ENCODE measurements at places on chromosomes 6 and 20.
A peak's percentile ranks its signal among the peaks of the same experiment; 100 is the strongest.

- no peak for DNase-seq
These were observed 20.7 kb downstream of the GATA5 start for GRCh38 chr20:62454904-62455636.

DNA sequence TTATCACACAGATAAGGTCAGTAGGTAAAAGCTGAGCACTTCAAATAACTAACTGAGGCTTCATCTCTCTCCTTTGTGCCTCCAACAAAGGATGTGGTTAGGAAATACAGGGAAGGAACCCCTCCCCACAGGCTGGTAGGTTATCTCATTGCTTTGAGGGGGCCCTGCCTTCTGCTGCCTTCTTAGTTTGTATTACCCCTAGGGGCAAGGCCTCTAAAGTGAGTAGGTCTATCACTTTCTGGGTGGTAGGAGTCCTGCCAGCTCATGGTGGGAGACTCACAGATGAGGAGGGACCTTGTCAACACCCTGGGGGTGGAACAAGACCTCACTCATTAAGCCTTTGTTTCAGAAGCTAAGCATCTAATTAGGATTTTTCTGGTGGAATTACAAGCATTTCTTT is 34.6 kb downstream of the EDN1 start:
- DNase-seq = no peak

DNA sequence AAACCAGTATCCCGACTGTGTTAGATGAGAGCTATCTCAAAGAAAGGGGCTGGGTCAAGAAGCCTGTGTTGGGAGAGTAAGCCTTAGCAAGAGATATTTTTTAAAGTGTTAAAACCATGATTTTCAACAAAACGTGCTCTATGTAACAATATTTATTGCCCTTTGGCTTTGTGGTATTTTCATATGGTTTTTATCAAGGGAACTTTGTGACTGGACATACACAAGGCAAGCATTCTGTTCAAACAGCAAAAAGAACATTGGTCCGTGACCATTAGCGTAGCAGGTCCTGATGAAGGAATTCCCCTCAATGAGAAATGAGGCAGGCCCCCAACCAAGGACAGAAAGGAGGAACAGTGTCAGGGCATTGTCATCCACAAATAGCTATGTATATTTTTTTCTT is 222.6 kb downstream of the MYLK4 start:
- DNase-seq = no peak

- no peak for DNase-seq
These were observed 92.7 kb downstream of the MANEA start for GRCh38 chr6:95670011-95670463.

GRCh38 chr6:170174124-170174770 is 116.6 kb downstream of the DLL1 start:
- DNase-seq = peak; percentile 23

DNA sequence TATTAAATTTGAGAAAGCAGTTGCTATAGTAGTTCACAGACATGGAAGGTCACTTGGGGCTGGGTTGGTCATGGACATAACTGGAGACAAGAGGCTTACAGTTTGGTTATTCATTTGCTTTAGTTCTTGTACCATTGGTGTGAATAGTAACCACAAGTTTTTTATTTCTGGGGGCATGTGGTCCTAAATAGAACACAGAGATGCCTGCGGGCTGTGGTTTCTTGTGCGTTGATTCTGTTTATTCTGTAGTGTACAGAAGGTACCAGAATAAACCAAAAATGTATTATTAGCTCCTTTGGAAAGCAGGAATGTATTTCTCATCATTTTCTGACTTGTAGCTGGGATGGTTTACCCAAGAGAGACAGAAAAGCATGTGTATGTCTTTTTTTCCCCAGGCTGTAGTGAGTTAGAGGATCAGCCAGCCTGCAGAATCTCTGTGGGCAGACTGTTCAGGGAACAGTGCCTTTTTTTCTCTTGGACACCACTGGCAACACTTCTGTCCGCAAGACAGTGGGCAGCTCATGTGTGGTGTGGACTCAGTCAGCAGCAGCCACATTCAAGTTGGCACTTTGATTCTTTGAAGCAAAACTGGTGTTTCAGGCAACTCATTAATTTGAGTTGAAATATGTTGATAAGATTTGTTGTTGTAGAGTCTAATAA is 122.1 kb downstream of the LRRC1 start:
- peak; percentile 40 for DNase-seq

GRCh38 chr6:111068109-111068865 is 19.0 kb upstream of the SLC16A10 start:
- DNase-seq = no peak

DNA sequence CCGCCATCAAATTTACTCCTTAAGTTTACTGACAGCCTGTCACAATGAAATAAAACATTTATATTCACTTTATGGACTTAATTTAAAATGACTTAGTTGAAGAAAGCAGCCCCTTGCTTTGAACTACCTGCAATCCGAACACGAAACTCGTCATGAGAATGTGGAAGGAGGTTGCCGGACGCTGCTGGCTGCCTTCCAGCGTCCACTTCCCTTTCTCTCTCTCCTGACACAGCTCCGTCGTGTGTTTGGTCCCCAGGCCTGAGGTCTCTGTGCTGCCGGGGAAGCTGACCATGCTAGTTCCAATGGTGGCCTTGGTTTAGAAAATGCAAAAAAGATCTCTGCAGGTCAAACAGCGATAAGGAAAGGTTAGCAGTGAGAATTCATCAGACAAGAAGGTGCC is 519.7 kb downstream of the CDH26 start:
- no peak for DNase-seq

- DNase-seq = no peak
These were observed 873 bp upstream of the GCM2 start for GRCh38 chr6:10882657-10883171.

DNA sequence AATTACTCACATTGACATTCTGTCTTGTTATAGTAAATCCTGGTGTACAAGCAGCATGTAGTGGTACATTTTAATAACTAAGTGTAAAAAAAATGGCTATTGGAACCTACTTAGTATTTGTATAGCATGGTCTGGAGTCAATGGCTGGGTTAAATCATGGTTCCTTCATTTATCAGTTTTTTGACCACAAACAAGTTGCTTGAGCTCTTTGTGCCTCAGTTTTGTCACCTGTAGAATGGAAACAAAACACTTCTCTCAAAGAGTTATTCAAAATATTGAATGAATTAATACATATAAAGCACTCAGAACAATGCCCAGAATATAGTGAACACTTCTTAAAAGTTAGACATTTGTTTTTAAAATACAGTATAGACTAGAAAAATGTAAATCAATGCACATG is 93.2 kb upstream of the HS3ST5 start:
- no peak for DNase-seq

GRCh38 chr20:63026582-63027165 is 19.9 kb upstream of the BHLHE23 start:
- DNase-seq = no peak

GRCh38 chr6:19979059-19979458 is 141.9 kb downstream of the ID4 start:
- no peak for DNase-seq

DNA sequence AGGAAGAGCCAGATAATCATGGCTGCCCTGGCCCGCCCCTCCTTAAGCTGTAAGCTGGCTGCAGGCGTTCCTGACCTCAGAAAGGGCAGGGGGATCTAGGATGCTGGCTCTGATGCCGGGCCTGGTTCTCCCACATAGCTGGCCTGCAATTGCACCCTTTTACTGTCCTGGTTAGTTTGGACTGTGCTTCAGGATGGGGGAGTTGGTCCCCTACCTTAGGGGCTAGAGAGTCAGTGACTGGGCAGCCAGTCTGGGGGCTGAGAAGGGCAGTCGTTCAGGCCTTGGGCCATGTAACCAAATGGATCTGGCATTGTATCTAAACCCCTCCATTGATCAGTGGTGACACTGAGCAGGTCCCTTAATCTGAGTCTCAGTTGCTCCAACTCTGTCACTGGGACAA is 40.7 kb downstream of the TGM3 start:
- DNase-seq = no peak

- peak; percentile 26 for DNase-seq
These were observed 22.2 kb downstream of the RWDD2A start for GRCh38 chr6:83215131-83216047.

- no peak for DNase-seq
These were observed 42.0 kb downstream of the KIAA1755 start for GRCh38 chr20:38218566-38218885.

GRCh38 chr6:22667855-22668254 is 98.5 kb downstream of the HDGFL1 start:
- no peak for DNase-seq

DNA sequence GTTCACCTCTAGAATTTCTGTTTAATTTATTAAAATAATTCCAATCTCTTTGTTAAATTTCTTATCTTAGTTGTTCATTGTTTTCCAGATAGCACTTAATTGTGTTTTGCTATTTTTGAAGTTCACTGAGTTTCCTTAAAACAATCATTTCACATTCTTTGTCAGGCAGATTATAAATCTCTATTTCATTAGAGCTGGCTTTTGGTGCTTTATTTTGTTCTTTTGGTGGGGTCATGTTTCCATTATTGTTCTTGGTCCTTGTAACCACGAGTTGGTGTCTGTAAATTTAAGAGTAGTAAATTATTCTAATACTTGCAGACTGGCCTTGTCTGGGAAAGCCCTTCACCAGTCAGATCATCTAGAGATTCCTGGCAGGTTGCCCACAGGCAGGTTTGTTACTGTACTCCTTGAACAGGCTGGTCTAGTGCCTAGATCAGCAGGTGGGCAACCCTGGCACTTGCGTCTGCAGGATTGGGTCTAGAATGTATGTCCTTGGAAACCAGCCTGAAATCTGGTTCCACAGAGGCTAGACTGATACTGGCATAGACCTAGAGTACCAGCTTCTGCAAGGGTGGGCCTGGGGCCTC is 110.4 kb downstream of the ADGB start:
- no peak for DNase-seq
